Ovary (tissue), 10 donors: ENCODE measurements at places on chromosomes 2 and 18. TPM values are rescaled to one million over a fixed set of nuclear protein-coding genes. Genes with fewer than 3 reads are reported as not detected.

DNA sequence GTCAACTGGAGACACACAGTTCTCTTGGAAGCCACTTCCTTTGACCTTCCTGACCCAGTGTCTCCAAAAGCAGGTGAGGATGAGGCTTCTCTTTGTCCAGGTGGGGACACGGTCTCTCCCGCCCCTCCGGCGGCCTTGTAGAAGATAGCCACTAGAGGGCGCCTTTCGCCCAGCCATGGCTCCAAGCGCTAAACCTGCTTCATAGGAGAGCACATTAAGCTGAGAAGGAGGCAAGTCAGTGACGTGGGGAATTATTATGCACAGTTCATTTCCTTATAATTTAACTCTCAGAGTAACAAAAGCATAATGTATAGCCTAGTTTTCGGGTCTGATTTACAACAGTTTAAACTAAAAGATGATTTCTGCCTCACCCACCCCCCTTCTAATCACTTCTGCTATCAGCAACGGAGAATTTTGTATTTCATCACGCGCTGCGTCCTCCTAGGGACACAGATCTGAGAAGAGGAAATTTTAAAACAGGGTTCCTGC lies 208.7 kb downstream of the ICOS start:
- peak overlapping the region; percentile 33 for H3K4me3 ChIP-seq
- no peak overlapping the region for H3K27ac ChIP-seq
- DNase-seq = peak; percentile 82
- no peaks in the 10 kb centered on the region for H3K36me3 ChIP-seq
- peaks cover 1% of the 10 kb centered on the region for H3K4me1 ChIP-seq

DNA sequence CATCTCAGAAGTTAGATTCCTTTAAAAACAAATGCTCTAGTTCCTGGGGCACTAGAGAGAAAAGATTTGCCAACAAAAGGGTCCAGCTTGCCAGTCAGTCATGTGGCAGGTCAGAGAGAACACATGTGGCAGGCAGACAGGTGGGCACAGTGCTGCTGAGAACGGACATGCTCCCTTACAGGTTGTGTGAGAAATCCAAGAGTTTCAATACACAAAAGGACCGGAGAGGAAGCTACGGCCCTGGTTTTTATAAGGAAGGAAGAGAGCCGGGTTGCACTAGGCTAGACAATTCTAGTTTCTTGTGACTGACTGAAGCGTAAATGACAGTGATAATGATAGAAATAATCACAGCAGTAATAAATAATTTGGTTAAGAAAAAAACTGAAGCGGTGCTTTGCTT lies 18.3 kb downstream of the CDC42EP3 start:
- no peak overlapping the region for H3K27ac ChIP-seq
- peaks cover 11% of the 10 kb centered on the region for H3K4me1 ChIP-seq
- H3K36me3 ChIP-seq = no peaks in the 10 kb centered on the region
- no peak overlapping the region for H3K4me3 ChIP-seq
- H3K27me3 ChIP-seq = no peaks in the 10 kb centered on the region
- DNase-seq = no peak

GRCh38 chr2:113276761-113277425 lies 1.8 kb downstream of the PAX8 start:
- H3K4me3 ChIP-seq = no peak overlapping the region
- H3K36me3 ChIP-seq = no peaks in the 10 kb centered on the region
- H3K27me3 ChIP-seq = no peaks in the 10 kb centered on the region
- H3K4me1 ChIP-seq = peaks cover 2% of the 10 kb centered on the region

GRCh38 chr2:220940646-220941045 lies 631.5 kb downstream of the EPHA4 start:
- no peak overlapping the region for H3K27ac ChIP-seq
- H3K4me3 ChIP-seq = no peak overlapping the region
- no peak for DNase-seq
- no peaks in the 10 kb centered on the region for H3K27me3 ChIP-seq

- no peak for DNase-seq
- H3K27me3 ChIP-seq = no peaks in the 10 kb centered on the region
- no peaks in the 10 kb centered on the region for H3K36me3 ChIP-seq
- no peaks in the 10 kb centered on the region for H3K4me1 ChIP-seq
These were observed 265.7 kb upstream of the ZC3H15 start for GRCh38 chr2:186220409-186220808.

- no peaks in the 10 kb centered on the region for H3K27me3 ChIP-seq
- no peaks in the 10 kb centered on the region for H3K36me3 ChIP-seq
- no peak overlapping the region for H3K4me3 ChIP-seq
- H3K27ac ChIP-seq = no peak overlapping the region
- no peaks in the 10 kb centered on the region for H3K4me1 ChIP-seq
These were observed 6.6 kb downstream of the GALNT5 start for GRCh38 chr2:157264099-157264498.

GRCh38 chr2:21096458-21096857 lies 27.3 kb upstream of the TDRD15 start:
- H3K27ac ChIP-seq = no peak overlapping the region
- H3K36me3 ChIP-seq = no peaks in the 10 kb centered on the region
- no peaks in the 10 kb centered on the region for H3K4me1 ChIP-seq
- no peak for DNase-seq
- no peak overlapping the region for H3K4me3 ChIP-seq

DNA sequence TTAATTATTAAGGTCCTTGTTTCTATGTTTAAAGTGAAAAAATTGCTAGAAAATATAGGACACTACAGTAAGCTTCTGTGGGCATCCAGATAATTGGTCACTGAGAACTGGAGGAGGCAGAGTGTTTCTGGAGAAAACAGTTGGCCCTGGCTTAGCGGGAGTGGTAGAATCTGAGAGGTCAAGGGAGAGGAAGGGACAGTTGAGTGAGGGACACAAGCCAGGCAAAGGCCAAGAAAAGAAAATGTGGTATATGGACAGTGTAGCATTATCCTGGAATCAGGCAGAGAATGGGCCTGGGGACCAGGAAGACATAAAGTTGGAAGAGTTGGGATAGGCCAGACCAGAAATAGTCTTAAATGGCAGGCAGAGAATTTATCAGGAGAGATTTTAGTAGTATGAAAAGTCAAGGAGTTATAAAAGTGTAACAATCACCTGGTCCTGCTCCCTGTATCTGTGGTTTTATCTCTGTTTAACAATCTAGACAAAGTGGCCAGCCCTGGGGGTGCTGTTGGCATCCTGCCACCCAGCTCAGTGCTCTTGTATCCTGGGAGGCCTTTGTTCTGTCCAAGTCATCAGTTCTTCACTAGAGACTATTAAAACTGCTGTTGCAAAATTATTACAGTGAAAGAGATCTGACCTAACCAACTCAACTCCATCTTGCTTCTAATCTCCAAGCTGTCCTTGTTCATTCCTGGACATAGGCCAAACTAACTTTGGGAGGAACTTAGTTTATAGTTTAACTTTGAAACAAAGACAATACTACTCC lies 15.4 kb upstream of the MSGN1 start:
- no peaks in the 10 kb centered on the region for H3K27me3 ChIP-seq
- no peak overlapping the region for H3K4me3 ChIP-seq
- no peak for DNase-seq
- no peaks in the 10 kb centered on the region for H3K36me3 ChIP-seq
- H3K27ac ChIP-seq = no peak overlapping the region

DNA sequence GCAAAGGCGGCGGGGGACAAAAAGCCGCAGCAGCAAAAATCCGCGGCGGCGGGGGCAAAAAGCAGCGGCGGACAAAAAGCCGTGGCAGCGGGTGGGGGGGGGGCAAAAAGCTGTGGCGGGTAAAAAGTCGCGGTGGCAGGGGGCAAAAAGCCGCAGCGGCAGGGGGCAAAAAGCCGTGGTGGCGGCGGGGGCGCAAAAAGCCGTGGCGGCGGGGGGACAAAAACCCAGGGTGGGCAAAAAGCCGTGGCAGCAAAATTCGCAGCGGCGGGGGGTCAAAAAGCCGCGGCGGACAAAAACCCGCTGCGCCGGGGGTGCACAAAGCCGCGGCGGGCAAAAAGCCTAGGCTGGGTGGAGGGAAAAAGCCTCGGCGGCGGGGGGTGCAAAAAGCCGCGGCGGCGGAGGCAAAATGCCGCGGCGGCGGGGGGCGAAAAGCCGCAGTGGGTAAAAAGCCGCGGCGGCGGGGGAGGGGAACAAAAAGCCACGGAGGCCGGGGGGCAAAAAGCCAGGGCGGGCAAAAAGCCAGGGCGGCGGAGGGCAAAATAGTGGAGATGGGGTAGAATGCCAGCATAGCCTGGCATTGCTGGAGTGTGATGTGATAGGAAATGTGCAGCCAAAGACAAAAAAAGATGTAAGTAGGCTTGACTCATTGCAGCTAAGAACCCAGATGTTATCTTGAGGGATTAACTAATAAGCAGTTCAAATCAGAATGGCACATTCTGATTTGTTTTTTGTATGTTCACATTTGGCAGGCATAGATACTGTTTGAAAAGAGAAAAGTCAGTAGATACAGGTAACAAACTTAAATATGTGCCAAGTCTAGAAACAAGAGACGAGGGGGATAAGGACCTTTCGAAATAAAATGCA lies 1076.3 kb downstream of the RPIA start:
- DNase-seq = peak; percentile 29
- H3K27ac ChIP-seq = no peak overlapping the region
- H3K27me3 ChIP-seq = no peaks in the 10 kb centered on the region
- no peaks in the 10 kb centered on the region for H3K4me1 ChIP-seq

GRCh38 chr18:58507880-58508279 lies 121.0 kb downstream of the ALPK2 start:
- no peak overlapping the region for H3K4me3 ChIP-seq
- no peak for DNase-seq
- no peaks in the 10 kb centered on the region for H3K4me1 ChIP-seq
- no peaks in the 10 kb centered on the region for H3K36me3 ChIP-seq
- H3K27ac ChIP-seq = no peak overlapping the region
- H3K27me3 ChIP-seq = no peaks in the 10 kb centered on the region

- peaks cover 5% of the 10 kb centered on the region for H3K4me1 ChIP-seq
- no peak overlapping the region for H3K27ac ChIP-seq
These were observed 13.6 kb downstream of the METAP1D start for GRCh38 chr2:172013396-172013795.

- H3K36me3 ChIP-seq = no peaks in the 10 kb centered on the region
- no peak for DNase-seq
- no peaks in the 10 kb centered on the region for H3K4me1 ChIP-seq
These were observed 123.4 kb downstream of the GULP1 start for GRCh38 chr2:188414869-188415753.

DNA sequence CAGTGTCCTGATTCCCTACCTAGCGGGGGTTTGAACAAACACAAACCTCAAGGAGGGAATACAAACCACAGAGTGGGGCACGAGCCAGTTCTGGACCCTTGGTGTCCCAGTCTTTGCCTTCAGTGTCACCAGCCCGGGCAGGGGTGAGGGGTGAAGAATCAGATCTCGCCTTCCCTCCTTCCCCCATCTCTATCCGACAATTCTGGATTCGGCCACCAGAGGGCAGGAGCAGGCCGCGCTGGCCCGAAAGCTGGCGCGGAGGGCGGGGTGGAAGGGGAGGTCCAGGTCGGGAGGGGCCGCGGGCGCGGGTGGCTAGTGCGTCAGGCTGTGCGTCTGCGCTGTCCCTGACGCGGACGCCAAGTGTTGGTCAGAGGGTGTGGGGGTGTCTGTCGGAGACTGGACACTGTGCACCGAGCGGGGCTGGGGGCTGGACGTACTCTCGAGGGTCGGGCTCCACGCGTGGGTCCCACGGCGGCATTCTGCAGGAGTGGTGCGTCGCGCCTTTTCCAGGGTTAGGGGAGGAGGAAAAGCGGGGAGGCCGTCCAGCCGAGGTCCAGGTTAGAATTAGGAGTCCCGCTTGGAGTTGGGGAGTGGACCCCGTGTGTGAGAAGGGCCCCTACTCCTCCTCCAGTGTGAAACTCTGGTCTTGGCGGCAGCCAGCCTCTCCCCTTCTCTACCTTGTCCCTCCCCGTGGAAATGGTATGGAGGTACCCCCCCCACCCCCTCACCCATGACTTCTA lies 2.9 kb upstream of the CRYBA2 start:
- H3K4me3 ChIP-seq = peak overlapping the region; percentile 27
- H3K4me1 ChIP-seq = peaks cover 2% of the 10 kb centered on the region
- no peaks in the 10 kb centered on the region for H3K36me3 ChIP-seq
- peak; percentile 86 for DNase-seq

DNA sequence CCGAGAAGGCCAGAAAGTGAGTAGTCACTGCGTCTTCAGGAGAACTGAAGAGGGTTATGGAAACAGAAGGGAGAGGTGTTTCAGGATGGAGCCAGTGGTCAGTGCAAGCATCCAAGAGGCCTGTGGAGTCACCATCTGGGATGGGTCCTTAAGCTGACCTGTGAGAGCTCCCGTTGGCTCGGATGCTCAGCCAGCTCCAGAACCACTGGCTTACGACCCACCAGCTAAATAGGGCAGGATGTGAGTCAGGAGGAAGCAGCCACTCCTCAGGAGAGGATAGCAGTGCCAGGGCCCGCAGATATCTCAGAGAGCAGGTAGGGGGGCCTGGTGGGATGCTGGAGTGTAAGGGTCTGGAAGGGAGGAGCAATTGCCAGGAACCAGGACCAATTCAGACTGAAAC lies 63.1 kb upstream of the B3GNT7 start:
- DNase-seq = no peak
- no peak overlapping the region for H3K27ac ChIP-seq
- no peak overlapping the region for H3K4me3 ChIP-seq
- no peaks in the 10 kb centered on the region for H3K36me3 ChIP-seq
- no peaks in the 10 kb centered on the region for H3K4me1 ChIP-seq

DNA sequence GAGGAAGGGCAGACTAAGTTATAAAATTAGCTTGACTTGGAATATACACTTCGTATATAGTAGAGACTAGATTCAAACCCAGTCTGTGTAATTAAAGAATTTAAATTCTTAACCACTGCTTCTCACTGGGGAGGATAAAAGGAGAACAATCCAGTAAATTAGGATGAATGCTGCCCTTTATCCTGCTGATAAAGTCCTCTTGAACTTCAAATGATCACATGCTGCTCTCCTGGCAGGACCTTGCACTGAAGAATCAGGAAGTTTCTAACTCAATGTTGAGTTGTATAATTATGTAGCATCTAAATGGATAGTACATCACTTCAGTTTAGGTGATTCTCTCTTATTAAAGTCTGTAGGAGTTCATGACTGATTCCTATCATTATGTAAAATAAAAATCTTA lies 1179.7 kb downstream of the DSC3 start:
- H3K27me3 ChIP-seq = no peaks in the 10 kb centered on the region
- no peak overlapping the region for H3K4me3 ChIP-seq
- H3K36me3 ChIP-seq = no peaks in the 10 kb centered on the region
- H3K4me1 ChIP-seq = no peaks in the 10 kb centered on the region

The HAAO gene
- total RNA-seq = 26.1 TPM

The CYRIA gene
- total RNA-seq = 21.3 TPM

The C2orf80 gene
- not detected for total RNA-seq

The HOXD10 gene
- total RNA-seq = 0.69 TPM

The UGT1A10 gene
- total RNA-seq = not detected

The GKN1 gene
- not detected for total RNA-seq

The SCYGR4 gene
- total RNA-seq = not detected

The HRH4 gene
- total RNA-seq = not detected

The SCN7A gene
- total RNA-seq = 71.9 TPM

The ANKRD30BL gene
- total RNA-seq = 1.3 TPM

The PLA2R1 gene
- 33.8 TPM for total RNA-seq

The ASXL3 gene
- total RNA-seq = 7.0 TPM
